ENCODE measurements at places on chromosomes 7 and 10. TPM values are rescaled to one million over a fixed set of nuclear protein-coding genes. Genes with fewer than 3 reads are reported as not detected.

OGDHL gene
- not detected for total RNA-seq

ZP3 gene
- total RNA-seq = 6.6 TPM

BHLHA15 gene
- 0.64 TPM for total RNA-seq

SYCE1 gene
- total RNA-seq = 0.25 TPM

TMEM168 gene
- total RNA-seq = 20.6 TPM

MOGAT3 gene
- not detected for total RNA-seq

Measured in T-helper 1 cell treated with Interleukin-12 subunit alpha and Interleukin-12 subunit beta and Interleukin-4 antibody, amounts not matched to agents 30 ng/mL and 1 ng/mL, for 36 hours (primary cell).